T1000 (cell line): ENCODE measurements at places on chromosomes 7 and 10.

DNA sequence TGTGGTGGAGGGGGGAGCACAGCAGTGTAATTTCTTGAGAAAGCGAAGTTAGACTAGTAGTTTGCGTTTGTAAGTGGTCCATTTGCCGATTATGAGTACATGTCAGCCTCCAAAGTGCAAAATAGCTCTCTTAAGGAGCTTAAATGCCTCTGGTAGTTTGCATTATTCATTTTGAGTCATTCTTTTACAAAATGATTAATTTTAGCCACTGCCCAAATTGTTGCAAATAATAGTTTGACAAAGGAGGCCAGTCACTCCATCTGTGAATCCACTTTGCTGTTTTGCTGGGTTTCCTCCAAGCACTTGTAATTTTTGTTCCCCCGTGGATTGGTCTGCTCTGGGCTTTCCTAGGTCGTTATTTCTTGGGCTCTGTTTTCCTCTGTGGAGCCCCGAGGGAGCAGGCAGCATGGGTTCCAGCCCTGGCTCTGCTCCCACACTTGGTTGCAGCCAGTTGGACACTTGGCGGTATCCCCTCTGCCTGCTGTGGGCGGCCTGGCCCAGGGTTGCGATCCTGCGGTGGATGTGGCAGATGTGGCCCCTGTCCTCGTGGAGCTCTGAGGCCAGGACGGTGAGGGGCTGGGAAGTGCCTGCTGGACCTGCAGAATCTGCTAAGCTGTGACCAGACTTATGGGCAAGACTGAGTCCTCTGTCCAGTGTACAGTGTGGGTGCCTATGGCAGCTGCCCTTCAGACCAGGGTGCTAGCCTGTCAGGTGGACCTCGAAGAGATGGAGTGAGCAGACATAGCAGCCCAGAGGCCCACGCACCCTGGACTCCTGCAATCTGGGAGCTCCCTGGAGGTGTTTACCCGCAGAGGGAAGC lies 129.1 kb upstream of the BTBD16 start:
- no peak for DNase-seq

GRCh38 chr7:95398155-95398940 lies 2.2 kb upstream of the PON3 start:
- no peak for DNase-seq

- DNase-seq, result no peak
Observed at GRCh38 chr7:1287752-1288201, 55.1 kb downstream of the UNCX start.

DNA sequence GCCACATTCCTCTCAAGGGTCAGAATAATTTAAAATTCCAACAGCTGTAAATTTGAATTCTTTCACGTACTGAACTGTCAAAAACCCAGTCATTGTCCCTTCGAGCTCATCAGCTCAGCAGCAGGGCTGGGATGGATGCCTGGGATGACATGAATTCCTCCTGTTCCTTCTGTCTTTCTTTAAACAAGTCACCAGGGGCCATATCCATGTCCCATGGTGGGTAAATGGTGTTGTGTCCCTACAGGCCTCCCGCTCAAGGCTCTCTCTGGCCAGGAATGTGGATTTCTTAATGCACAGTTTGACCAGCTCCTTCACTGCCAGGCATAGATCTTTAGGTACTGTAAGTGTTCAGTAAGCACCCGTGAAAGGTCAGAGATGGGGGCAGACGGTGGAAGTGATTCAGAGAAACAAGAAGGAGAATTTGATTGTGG lies 13.8 kb upstream of the TECPR1 start:
- no peak for DNase-seq

DNA sequence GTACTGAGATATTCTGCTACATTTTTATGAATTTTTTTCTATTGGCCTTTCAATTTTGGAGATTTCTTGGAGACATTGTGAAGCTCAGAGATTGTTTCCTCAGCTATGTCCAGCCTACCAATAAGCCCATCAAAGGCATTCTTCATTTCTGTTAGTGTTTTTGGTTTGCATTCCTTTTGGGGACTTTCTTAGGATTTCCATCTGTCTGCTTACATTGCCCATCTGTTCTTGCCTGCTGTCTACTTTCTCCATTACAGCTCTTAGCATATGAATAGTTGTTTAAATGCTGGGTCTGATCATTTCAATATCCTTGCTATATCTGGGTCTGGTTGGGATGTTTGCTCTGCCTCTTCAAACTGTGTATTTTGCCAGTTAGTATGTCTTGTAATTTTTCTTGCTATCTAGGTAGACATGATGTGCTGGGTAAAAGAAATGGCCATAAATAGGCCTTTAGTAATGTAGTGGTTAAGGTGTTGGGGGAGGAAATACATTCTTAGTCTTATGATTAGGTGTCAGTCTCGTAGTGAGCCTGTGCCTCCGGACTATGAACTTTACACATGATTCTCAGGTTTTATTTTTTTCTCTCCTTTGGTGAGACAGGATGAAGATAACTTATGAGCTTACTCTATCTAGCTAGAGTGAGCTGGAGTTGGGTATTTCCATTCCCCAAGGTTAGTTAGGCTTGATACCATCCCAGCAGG lies 32.6 kb upstream of the NME8 start:
- DNase-seq, result no peak

DNA sequence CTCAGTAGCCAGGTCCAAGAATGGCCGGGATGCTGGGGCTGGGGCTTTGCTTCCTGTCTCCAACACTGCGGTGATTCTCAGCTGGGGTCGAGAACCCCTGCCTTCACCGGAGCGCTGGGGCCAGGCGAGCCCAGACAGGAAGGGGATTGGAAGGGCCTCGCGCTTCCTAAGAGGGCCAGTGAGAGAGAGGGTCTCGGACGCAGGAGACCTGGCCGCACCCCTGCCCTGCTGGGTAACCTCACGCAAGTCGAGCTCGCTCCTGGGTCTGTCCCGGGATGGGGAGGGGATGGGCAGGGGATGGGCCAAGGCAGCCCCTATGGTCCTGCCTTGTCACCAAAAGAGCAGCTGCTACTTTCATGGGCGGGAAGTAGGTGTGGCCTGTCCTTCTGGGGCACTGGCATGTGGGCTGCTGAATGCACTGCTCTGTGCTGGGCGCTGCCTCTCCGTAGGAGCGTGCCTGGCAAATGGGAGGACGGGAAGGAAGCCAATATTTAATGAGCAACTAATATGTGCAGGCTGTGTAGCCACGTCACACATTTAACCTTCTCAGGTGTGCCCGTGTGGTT lies 20.0 kb downstream of the KCNK18 start:
- no peak for DNase-seq

DNA sequence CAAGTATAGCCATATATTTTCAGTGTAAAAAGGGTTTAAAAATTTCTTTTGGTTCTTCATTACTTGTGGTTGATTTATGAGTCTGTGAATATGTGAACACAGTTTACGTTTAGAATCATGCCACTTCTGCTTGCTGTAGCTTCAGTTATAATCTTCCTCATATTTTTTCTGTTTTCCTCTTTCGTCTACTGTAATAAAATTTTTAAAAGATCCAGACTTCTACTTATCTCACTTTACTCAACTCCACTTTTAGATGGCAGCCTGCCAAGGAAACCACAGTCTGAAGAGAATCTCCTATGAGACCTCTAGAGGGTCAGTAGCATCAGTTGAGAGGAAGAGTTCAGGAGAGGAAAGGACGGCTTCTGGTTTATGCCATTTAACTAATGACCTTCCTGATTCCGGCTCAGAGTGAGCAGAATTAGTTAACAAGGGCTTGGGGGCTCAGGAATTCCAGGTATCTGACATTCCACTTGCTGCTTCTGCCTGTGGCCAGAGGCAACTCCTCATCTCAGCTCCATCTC lies 21.4 kb downstream of the CREB5 start:
- DNase-seq, result no peak

- DNase-seq, result no peak
Observed at GRCh38 chr7:80918399-80918798, 452 bp downstream of the SEMA3C start.

GRCh38 chr7:80815733-80816132 lies 103.1 kb downstream of the SEMA3C start:
- no peak for DNase-seq

DNA sequence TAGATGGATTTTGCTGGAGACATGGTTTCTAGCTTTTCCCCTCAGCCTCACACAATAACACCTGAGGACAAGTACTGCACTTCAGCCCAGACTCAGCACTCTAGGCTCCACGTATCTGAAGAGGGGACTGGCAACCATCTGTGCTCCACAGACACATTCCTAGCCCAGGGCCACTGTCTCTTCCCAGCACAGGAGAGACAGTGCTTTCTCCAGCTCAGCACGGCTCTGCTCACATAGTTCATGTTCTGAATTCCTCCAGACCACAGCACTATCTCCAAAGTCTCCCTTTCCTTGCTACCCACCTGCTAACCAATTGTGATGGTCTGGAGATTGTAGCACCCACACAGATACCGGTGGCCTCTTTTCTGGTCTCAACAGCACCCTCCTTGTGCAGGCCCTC lies 114.5 kb downstream of the HTR7 start:
- DNase-seq, result no peak

GRCh38 chr7:157009778-157010587 lies 480 bp downstream of the MNX1 start:
- no peak for DNase-seq

DNA sequence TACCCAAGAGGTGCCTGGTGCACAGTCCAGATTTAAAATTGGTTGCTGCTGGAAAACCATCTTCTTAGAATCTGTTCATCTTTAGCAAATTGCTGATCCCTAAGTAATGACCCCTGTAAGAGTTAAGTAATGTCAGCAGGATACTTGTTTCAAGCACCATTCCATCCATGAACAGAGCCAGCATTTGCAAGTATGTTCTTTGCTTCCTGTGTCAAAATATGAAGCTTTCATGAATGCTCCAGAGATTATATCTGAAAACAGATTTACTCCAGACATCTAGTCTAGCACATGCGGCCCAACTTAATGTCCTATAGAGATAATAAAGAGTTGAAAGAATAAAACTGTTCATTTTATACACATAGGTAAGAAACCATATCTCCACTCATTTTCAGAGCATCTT lies 98.7 kb upstream of the ZNF438 start:
- no peak for DNase-seq

DNA sequence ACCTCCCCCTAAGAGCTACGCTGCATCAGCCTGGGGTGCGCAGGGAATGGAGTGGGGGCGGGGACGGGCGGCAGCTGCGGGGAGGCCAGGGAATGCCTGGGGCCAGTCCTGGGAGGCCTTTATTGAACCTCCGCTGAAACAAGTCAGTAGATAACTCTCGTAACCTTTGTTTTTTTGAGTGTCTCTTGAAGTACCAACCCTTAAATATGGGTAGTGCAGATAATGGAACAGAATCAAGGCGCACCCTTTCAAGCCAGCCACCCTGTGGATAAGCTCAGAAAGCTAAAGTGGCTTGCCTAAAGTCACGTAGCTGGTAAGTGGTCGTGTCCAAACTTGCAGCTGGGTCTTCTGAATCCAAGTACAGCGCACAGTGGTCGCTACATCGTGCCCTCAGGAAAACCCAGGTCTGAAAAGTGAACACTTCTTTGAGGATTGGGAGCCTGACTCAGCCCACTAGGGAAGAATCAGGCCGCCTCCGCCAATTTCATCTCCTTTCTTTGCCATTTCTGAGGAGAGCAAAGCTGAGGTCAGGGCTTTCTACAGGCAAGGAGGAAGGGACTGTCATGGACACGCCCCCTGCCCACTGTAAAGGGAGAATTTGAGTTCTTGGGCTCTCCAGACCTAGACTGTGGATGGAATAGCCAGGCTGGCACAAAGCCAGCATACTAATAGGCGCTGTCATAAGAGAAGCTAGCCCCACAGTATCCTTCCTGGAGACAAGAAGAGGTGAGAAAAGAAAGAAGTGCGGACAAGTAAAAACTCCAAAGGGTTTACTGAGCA lies 3.2 kb upstream of the EGR2 start:
- no peak for DNase-seq

DNA sequence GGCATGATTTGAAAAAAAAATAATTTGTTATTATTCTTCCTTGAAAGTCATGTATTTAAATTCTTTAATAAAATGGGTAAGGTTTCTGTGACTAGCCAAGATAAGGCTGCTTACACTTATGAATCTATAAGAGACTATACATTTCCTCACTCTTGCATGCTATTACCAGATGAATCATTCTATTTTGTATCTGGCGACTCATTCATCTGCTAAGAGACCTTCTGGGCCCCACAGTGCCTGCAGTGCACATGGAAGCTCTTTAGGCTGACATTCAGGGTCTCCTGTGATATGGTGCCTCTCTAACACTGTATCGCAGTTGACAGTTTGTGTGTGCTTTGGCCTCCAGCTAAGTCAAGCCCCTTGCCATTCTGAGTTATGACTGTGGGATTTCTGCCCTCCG lies 121.9 kb downstream of the NRG3 start:
- DNase-seq, result no peak

DNA sequence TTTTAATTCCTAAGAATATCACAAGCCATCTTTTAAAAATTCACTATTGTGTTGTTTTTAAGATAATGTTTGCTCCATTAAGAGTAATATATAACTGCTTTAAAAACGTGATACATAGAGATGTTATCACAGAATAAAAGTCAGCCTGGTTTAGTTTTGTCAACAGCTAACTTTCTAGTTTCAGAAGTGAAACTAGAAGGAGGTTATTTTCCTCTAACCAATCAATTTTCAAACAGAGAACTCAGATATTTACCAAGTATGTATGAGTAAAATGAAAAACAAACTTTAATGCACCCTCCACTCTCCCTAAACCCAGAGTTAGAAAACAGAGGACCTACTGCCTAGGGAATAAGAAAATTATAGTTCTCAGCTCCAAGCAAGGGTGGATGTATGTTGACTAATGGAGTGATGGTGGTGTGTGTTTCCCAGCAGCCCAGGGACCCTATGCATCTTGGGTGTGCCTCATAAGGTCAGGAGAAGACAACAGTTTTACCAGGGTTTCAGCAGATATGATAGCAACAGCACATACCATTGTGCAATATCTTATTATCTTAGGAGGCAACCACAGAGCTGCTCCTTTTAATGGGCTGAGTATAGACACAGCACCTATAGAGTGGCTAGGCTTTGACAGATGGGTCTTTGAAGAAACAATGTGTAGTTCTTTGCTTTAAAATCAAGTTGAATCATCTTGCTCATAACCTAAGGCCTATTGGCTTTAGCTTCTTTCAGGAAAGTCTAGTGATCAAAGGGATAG lies 58.4 kb downstream of the PTPRZ1 start:
- no peak for DNase-seq

GRCh38 chr10:114389426-114389825 lies 14.9 kb downstream of the AFAP1L2 start:
- no peak for DNase-seq

GRCh38 chr7:18020138-18020715 lies 7.4 kb downstream of the PRPS1L1 start:
- no peak for DNase-seq

DNA sequence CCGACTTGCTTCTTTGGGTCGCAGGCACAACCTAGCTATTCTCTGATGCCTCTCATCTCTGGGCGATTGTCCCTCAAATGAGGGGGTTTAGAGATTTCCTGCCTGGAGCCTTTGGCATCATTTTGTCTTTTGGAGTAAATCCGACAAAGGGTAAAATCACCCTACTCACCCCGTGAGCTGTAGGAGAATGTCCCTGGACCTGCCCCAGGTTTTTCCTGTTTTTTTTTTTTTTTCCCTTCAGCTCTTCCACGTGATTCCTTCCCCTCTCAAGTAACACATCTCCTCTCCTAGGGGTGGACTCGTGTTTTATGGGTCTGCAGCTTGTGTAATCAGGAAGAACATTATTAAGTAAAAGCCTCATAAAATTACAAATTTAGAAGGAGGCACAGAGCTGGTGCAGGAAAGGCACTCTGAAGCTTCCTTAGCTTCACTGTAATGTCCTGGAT lies 128.4 kb upstream of the ZNF746 start:
- DNase-seq, result no peak
